ENCODE measurements at places on chromosomes 3 and 15. TPM values are rescaled to one million over a fixed set of nuclear protein-coding genes. Genes with fewer than 3 reads are reported as not detected.

DNA sequence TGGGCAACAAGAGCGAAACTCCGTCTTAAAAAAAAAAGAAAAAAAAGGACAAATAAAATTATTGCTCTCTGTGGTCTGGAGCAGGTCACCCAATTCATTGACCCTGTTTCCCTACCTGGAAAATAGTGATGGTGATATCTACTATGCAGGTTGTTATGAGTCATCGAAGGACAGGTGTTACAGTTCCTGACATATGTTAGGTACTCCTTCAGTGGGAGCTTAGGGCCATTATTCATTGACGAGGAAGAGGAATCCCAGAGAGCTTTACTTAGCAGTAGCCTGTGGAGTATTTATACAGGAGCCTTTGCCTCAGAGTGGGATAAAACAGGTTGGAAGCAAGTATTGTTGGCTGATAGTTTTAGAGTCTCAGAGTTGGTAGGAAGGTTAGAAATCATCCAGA, 74.5 kb downstream of the SLC7A14 start:
- DNase-seq, result no peak

- DNase-seq, result no peak
Observed at GRCh38 chr3:18194431-18194830, 230.7 kb downstream of the SATB1 start.

GRCh38 chr3:55725681-55726500, 238.8 kb upstream of the WNT5A start:
- no peak for DNase-seq

DNA sequence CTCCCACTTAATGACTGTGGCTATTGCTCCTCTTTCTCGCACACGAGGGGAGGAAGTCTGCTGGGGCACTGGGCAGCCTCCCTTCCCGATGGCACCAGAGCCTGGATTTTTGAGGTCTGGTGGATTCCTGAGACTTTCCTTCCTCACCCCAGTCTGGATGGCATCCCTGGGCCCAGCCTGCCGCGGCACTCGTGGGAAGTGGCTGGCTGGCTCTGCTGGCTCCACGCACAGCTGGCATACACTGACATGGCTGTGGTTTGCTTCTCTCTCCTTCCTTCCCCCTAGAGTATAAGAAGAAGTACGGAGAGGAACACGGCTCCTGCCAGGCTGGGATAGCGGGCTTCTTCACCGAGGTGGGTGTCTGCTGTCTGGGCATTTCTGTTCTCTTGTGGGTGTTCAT, 319.8 kb upstream of the LRRFIP2 start:
- no peak for DNase-seq

DNA sequence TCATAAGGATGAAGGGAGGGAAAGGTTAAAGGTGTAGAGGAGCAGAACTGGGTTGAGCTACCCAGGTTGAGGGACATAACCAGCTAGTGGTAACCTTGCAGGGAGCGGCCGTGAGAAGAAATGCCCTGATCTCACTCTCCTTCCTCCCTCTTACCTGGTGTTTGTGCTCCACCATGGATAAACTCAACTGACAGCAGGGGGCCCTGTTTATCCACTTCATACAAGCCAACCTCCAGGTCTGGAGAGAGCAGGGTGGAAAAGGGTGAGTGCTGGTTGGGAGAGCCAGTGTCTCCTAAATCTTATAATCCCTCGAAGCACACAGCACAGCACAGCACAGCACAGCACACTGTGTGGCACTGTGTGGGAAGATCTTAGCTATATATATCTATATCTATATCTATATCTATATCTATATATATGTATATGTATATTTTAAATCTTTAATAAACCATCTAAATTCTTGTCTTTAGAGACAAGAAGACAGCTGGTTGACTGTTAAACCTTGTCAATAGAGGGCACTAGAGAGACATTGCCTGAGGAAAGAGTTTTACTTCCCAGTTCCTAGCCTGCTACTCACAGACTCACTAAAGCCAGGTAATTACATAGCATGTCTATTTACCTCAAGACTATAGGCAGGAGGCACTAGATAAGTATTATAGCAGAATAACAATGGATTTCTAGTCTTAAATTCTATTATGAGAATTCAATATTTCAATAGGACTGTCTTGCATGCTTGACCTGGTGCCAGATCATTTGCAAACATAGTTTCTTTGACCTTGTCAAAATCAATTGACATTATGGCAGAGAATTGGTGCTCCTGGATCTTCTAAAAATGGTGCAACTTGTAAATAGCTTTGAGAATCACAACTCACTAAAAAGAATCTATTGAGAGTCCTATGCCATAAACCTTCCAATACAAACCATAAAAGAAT, 21.7 kb upstream of the FMN1 start:
- peak; percentile 33 for DNase-seq

The ZNF592 gene
- 18.8 TPM for total RNA-seq

Measured in HFFc6 (cell line).